Esophagus mucosa (tissue), 1 donor: ENCODE measurements at places on chromosomes 1 and 21. TPM values are rescaled to one million over a fixed set of nuclear protein-coding genes. Genes with fewer than 3 reads are reported as not detected.

DNA sequence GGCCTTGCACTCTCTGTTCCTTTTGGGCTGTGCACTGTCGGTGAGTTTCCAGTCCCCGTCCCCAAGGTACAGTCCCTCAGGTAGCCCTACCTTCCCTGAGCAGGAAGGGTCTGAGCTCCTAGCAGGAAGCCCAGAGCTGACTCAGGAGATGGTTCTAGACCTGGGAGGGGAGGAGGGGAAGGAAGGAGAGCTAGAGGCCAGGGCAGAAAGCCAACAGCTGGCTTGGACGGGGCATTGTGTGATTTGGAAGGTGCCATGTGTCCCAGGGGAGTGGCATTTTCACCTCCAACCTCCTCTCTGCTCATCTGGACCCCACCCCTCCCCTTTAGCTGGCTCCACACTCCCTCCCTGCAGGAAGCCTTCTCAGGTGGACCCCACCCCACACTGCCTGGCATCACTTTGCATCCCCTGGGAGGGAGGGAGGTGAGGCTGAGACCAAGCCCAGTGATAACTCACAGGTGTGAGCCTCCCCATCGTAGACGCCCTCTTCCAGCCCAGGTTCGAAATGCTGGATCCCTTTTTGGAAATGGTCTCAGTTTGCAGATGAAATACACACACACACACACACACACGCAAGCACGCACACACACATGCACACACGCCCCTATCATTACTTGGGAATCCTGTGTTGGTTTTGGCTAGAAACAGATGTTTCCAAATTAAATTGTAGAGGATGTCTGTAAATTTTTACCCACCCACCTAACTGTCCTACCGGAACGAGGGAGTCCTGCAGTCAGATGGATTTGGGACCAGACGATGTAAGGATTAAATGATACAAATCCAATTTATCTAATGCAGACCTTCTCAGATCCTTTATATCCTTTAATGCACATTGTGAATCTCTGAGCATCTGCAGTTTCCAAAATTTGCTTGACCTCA is 19.7 kb upstream of the IFNLR1 start:
- ATAC-seq, result peak; percentile 85

- no peak for ATAC-seq
These were observed 169.2 kb upstream of the B3GALT2 start for GRCh38 chr1:193355626-193356025.

GRCh38 chr1:191588905-191589304 is 569.4 kb upstream of the RGS18 start:
- no peak for ATAC-seq

DNA sequence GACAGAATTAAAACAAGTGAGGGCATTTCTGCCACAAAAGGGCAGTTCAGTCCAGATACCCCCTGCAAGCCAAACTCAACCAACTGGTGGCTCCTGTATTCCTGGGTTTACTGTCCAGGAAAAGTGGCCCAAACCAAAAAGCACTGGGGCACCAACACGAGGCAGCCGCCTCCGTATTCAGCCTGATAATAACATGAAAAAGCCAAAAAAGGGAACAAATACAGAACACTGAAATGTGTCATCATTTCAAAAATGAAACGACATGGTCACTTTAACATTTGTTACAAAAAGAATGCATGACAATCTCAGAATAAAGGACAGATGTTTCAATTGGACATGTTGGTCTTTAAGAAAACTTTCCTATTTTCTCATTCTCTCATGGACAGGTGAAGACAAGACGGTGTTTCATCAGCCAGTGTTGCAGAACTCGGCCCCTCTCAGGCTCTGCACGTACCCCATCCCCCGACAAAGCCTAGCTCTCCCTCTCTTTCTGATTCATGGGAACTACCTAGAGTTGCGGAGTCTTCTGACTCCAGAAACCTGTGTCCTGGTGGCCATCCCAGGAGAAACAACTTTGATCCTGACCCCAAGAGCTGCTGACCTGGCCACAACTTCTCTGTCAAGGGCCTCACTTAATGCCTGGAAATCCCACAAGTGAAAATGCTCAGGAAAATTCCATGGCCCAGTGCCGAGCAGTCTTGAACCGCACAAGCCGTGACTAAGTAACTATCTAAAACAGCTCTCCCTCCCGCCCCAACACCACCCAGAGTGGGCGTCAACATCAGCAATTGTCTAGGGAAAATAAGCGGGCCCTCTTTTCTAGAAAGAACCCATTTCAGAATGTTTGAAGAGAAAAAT is 27.1 kb downstream of the ZBTB17 start:
- peak; percentile 27 for ATAC-seq

The C1orf122 gene
- 46.7 TPM for total RNA-seq

- no peak for ATAC-seq
These were observed 16.9 kb downstream of the IBA57 start for GRCh38 chr1:228182296-228183030.

The DIP2A gene
- total RNA-seq, result 25.5 TPM

DNA sequence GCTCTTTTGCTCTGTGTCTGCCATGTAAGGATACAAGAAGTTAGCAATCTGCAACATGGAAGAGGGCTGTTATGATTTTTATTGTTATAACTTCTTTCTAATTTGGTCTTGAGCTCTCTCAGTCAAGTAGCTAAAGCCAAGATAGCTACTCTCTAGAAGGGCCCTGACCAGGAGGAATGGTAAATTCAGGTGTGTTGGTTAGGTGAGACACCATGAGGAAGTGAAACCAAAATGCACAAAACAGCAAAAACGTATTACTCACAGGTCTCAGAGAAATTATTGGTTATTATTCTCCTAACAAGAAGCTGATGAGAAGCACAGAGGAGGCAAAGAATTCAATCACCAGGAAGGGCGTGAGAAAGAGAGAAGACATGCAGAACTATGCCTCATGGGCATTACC is 51.8 kb upstream of the INSL5 start:
- no peak for ATAC-seq

DNA sequence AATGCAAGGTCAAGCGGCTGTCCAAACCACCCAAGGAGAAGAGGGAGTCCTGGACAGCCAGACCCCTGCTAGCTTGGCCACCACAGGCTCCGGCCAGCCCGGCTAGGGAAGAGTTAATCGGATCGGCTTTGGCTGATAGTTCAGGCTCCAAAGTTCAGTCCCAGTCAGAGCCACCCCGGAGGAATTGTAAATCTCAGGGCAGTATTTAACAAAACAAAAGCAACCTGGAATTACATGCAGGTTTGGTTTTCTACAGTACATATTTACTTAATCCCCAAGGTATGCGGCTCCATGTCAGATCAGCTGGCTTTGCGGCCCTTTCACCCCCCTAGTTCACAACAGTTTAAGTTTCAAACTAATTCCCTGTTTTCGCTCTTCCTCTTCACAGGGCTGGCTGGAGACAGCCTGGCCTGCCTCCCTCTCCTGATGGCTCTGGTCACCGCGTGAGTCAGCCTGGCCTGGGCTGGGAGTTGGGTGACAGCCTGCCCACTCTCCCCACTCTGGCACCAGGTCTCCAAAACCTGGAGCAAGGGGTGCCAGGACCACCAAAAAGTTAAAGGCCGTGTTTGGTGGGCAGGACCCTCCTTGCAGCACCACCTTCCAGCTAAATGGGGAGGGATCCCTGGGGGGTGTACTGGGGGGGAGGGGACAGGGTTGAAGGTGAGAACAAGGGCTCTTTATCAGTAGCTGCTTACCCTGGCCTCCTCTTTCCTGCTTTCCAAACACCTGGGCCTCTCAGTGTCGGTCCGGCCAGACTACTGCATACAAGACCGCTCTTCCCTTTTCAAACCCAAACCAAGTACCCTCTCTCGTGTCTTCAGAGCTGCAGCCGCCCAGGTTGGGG is 1.9 kb downstream of the DHRS3 start:
- ATAC-seq, result no peak

The SETSIP gene
- not detected for total RNA-seq
